Stimulated activated naive B cell treated with anti-CD40 and anti-IgM and Interleukin-4, amounts not matched to agents 10 μg/mL and 1 μg/mL and 100 μg/mL, for 72 hours (primary cell): ENCODE measurements at places on chromosomes 1 and 21.

- no peak for DNase-seq
Observed at GRCh38 chr1:27772036-27772931, 735 bp upstream of the STX12 start.

- no peak for DNase-seq
Observed at GRCh38 chr1:245797592-245798348, 643.0 kb downstream of the KIF26B start.

- DNase-seq: no peak
Observed at GRCh38 chr1:176178316-176178715, 28.8 kb downstream of the COP1 start.

DNA sequence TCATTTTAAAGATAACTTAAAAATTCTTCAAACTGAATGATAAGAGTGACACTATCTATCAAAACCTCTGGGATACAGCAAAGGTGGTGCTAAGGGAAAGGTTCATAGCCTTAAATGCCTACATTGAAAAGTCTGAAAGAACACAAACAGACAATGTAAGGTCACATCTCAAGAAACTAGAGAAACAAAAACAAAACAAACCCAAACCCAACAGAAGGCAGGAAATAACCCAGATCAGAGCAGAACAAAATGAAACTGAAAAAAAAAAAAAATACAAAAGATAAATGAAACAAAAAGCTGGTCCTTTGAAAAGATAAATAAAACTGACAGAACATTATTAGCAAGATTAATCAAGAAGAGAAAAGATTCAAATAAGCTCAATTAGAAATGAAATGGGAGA is 6.8 kb downstream of the ODF2L start:
- DNase-seq: no peak

DNA sequence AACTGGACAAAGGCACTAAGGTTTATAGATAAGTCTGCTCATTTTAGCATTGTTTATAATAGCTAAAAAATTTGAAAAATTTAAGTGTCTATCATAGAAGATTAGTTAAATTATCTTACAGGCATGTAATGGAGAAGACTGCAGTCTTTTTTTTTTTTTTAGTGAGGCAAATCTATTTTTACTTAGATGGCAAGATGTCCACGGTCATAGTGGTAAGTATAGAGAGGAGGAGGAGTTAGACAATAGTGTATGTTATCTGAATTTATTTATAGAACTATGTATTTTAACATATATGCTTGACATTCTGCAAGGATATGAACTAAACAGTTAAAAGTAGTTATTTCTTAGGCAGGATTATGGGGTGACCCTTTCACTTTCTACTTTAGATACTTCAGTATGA is 149.0 kb downstream of the SYT2 start:
- DNase-seq: no peak
